Activated CD4-positive, alpha-beta memory T cell treated with anti-CD3 and anti-CD28 coated beads, Interleukin-2, amount 10 ng/mL, durations not matched to agents 7 days and 5 days (primary cell): ENCODE measurements at places on chromosomes 6 and 20. TPM values are rescaled to one million over a fixed set of nuclear protein-coding genes. Genes with fewer than 3 reads are reported as not detected.

DNA sequence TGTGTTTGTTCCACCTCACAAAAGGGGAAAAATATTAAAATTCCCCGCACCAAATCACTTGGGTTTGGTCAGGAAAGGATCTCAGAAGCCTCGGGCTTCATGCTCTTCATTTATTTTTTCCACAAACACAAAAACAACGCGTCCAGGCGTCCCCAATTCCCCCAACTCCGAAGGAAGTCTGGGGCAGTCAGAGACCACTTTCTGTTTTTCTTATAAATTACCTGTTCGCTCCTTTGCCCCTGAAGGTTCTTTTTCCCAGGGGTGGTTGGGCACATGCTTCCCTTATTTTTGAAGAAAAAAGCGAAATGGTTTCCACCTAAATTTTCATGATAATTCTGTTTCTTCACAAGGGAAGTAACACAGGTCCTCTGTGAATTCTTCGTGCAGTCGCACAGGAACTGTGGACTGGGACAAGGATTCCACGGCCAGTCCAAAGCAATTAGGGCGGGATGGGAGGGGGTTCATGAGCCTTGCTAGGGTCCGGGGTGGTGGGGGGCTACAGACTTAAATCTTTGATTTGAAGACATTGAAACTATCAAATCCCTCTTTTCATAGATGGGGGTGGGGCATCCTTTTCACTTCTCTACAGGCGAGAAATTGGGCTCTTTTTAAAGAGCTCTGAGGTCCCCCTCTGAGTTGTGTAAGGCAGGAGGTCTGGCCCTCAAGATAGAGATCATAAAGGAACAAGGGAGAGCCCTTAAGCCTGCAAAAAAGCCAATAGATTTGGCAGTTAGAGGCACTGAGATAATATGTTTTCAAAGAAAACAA, 30.5 kb upstream of the HFE start:
- H3K36me3 ChIP-seq = peaks cover 10% of the 10 kb centered on the region
- no peaks in the 10 kb centered on the region for H3K27me3 ChIP-seq

The DNAAF9 gene
- 3.5 TPM for total RNA-seq

The FNDC1 gene
- not detected for total RNA-seq

The PDE10A gene
- not detected for total RNA-seq

DNA sequence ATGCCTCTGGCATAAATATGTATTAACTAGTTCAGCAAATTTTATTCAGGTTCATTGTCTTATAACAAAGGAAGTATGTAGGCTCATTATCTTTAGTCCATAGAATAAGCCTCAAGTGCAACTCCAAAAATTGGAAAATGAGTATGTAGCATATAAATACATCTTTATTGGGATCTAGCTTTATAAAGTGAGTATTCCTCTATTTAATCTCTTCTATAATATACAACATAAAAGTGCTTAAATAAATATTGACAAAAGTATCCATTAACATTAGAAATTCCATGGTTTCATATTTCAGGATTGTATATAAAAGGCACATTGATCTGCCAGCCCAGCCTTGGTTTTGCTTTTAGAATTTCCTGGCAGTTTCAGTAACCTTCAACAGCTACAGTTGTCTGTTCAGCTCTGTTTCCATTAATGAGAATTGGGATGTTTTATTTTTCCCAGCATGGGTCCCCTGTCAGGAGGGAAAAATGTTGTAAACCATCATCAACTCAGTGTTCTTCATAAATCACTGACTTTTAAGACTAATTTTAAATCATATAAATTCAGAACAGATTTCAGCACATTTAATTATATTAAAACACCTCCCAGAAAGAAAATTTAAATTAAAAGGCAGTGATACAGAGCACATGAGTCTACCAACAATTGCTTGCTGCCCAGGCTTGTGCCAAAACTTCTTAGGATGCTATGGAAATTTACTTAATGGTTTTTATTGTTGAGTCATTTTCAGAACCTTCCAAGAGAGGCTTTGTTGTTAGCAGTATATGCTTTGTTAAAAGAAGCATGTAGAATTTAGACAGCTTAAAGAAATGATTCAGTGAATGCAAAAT, 119.7 kb downstream of the ADGRG6 start:
- H3K27ac ChIP-seq = no peak overlapping the region
- H3K4me1 ChIP-seq = no peaks in the 10 kb centered on the region
- no peak for DNase-seq
- H3K36me3 ChIP-seq = no peaks in the 10 kb centered on the region
- peaks cover 11% of the 10 kb centered on the region for H3K27me3 ChIP-seq

The SLC22A7 gene
- not detected for total RNA-seq

DNA sequence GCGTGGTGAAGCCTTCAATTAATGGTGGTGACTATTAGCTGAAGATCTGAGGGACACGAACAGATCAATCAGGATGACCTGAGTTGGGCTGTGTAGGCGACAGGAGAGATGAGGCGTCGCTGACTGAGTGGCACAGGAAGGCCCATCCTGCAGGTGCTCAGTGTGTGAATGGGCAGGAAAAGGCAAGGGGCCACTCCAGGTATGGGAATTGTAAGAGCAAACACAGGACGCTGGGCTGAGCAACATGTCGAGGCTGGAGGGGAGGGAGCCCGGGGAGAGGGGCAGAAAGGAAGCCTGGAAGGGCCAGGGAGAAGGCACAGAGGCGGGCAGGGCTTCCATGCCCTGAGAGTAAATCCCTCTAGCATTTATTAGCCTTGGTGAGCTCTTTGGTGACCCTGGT, 151.0 kb downstream of the VEGFA start:
- no peak for DNase-seq
- no peaks in the 10 kb centered on the region for H3K36me3 ChIP-seq
- no peak overlapping the region for H3K4me3 ChIP-seq
- peaks cover 20% of the 10 kb centered on the region for H3K4me1 ChIP-seq

DNA sequence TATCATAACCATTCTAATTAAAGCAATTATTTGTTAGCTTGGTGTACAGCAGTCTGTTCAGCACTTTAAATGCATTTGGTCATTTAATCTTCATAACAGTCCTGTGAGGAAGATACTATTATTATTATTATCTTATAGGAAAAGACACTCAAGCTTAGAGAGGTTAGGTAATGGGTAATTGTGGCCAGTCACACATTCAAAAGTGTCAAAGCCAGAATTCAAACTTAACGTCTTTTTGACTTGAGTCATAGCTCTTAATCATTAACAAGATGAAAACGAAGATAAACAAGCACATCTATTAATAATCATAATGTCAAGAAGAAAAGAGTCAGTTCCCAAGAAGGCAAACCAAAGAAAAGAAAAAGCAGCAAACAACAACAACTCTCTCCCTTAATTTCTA, 251.0 kb downstream of the SYNE1 start:
- no peak overlapping the region for H3K27ac ChIP-seq
- no peaks in the 10 kb centered on the region for H3K36me3 ChIP-seq
- H3K4me1 ChIP-seq = no peaks in the 10 kb centered on the region

- no peaks in the 10 kb centered on the region for H3K27me3 ChIP-seq
- no peak overlapping the region for H3K27ac ChIP-seq
- no peak for DNase-seq
- H3K36me3 ChIP-seq = peaks cover 47% of the 10 kb centered on the region
Observed at GRCh38 chr20:38523697-38524096, 51.1 kb downstream of the RALGAPB start.

DNA sequence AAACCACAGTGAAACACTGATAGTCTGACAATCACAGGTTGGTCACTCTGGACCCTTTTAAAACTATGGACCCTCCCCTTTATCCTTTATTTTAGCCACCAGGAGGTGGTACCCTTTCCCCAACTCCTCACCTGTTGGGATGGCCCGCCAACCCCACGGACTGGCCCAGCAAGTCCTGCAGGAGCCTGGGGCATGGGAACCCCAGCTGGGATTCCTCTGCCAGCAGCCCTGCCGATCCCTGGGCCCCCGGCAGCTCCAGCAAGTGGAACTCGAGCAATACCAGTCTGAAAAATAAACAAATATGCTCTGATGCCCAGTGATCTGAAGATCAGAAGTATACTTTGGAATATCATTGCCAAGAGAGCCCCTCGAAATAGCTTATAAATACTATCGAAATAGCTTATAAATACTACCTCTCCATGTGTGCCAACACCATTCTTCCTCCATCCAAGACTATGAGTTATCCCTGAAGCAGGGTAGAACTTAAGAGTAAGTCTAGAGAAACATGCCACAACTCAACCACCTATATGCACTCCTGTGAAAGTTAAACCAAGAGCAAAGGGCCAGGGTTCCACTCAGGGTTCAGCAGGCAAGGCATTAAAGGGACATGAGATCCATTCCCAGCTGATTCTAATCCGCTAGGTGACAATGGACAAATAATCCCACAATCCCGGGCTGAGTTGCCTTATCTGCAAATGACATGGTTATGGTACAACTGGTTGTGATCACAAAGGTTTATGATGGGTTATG, 6.8 kb downstream of the SNRPB start:
- H3K4me3 ChIP-seq = no peak overlapping the region
- no peak overlapping the region for H3K27ac ChIP-seq
- peaks cover 90% of the 10 kb centered on the region for H3K36me3 ChIP-seq

- H3K27ac ChIP-seq = no peak overlapping the region
- H3K4me3 ChIP-seq = no peak overlapping the region
- H3K4me1 ChIP-seq = peaks cover 12% of the 10 kb centered on the region
- DNase-seq = no peak
- no peaks in the 10 kb centered on the region for H3K27me3 ChIP-seq
Observed at GRCh38 chr6:11974089-11974488, 38.0 kb upstream of the HIVEP1 start.

DNA sequence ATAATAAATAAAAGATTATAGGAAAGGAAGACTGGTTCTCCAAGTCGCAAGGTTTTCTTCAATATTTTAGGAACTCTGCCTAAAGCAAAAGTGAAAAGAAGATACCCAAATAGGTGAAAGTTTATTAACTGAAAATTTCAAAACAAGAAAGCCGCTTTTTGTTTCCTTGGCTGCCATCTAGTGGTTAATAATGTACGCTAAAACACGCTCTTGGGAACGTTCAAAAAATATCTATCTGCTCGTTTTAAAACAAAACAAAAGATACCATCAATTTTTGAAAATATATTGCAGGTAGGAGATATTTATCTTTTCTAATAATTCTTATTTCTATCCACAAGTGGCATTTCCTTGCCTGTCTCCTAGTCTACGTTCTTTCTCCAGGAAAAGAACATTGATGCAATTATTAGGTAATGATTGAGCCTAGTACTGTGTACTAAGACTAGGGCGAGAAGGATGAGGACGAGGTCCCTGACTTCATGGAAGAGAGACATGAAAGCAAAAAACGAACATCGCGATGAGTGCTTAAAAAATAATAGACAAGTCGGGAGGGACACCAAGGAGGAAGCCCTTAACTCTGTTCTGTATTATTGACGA, 97.2 kb downstream of the SPTLC3 start:
- no peak overlapping the region for H3K27ac ChIP-seq
- no peak overlapping the region for H3K4me3 ChIP-seq
- peaks cover 3% of the 10 kb centered on the region for H3K27me3 ChIP-seq
- no peaks in the 10 kb centered on the region for H3K4me1 ChIP-seq

DNA sequence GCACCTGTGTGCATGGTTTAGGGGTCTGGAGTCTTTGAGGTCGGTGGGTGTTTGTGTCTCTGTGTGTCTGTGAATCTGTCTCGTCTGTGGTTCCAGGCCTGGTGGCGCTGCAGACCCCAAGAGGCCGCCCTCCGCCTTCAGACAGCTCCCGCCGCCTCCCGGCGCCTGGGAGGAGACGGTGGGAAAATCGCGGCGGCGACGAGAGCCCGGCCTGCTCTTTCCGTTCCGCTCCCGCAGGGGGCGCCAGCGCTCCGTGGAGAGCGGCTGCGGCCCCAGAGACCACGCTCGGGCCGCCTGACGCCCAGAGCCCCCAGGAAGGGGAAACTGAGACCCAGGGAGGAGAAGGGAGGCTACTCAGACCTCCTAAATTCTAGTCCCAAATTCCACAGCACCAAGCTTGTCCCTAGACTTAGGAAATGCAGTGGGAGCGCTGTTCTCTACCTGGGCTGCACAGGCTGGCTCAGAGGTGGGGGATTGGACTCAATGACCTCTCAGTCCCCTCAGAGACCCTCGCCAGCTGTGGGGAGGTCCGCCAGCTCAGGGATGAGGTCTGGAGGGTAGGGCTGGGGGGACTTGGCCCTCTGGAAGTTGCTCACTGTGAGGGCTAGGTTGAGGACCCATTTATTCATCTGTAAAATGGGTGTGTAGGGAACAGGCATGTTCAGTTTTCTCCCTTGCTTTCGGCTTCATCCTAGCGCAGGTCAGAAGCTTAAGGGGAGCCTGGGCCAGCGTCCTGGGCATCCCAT, 36.9 kb upstream of the BLCAP start:
- H3K27me3 ChIP-seq = peaks cover 37% of the 10 kb centered on the region
- H3K36me3 ChIP-seq = no peaks in the 10 kb centered on the region
- no peak overlapping the region for H3K27ac ChIP-seq
- H3K4me1 ChIP-seq = no peaks in the 10 kb centered on the region
- DNase-seq = peak; percentile 44

- no peaks in the 10 kb centered on the region for H3K36me3 ChIP-seq
- H3K4me1 ChIP-seq = no peaks in the 10 kb centered on the region
- no peak overlapping the region for H3K4me3 ChIP-seq
- no peak overlapping the region for H3K27ac ChIP-seq
Observed at GRCh38 chr6:3282476-3283236, 23.9 kb downstream of the PSMG4 start.

GRCh38 chr6:51386347-51386836, 567.7 kb downstream of the TFAP2B start:
- no peaks in the 10 kb centered on the region for H3K4me1 ChIP-seq
- DNase-seq = no peak
- H3K27me3 ChIP-seq = no peaks in the 10 kb centered on the region
- no peaks in the 10 kb centered on the region for H3K36me3 ChIP-seq
- no peak overlapping the region for H3K27ac ChIP-seq

- H3K27ac ChIP-seq = no peak overlapping the region
- H3K4me1 ChIP-seq = peaks cover 12% of the 10 kb centered on the region
- DNase-seq = no peak
- H3K27me3 ChIP-seq = peaks cover 23% of the 10 kb centered on the region
- H3K36me3 ChIP-seq = no peaks in the 10 kb centered on the region
Observed at GRCh38 chr6:35190306-35190705, 23.4 kb upstream of the SCUBE3 start.

- no peaks in the 10 kb centered on the region for H3K4me1 ChIP-seq
- no peak overlapping the region for H3K4me3 ChIP-seq
- DNase-seq = no peak
- peaks cover 2% of the 10 kb centered on the region for H3K27me3 ChIP-seq
- no peaks in the 10 kb centered on the region for H3K36me3 ChIP-seq
- H3K27ac ChIP-seq = no peak overlapping the region
Observed at GRCh38 chr20:63772781-63773518, 33.4 kb downstream of the SLC2A4RG start.

DNA sequence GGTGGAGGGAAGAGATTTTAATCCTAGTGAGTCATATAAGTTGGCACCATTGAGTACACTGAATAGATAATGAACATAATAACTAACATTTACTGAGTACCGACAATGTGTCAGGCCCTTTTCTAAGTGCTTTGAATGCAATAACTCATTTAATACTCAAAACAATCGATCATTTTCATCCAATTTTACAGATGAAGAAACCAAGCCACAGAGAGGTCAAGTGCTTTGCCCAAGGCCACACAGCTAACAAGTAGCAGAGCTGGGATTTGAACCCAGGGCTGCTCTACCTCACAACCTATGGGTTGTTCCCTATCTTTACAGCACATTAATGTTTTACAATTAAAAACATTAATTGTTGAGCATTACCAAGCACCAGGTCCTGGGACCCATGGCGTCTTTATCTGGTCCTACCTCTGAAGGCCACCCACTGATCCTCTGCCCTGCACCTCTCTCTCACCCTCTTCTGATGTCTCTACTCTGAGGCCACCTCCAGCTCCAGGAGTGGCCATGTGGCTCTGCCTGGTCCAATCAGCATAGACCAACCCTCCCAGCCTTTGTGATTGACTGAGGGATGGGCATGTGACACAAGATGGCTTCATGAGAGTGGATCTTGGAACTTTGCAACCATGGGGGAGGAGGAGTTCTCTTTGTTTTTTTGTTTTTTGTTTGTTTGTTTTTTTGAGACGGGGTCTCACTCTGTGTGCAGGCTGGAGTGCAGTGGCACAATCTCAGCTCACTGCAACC, 83.9 kb downstream of the KCNB1 start:
- no peak for DNase-seq
- no peak overlapping the region for H3K27ac ChIP-seq
- no peaks in the 10 kb centered on the region for H3K36me3 ChIP-seq
- H3K4me3 ChIP-seq = no peak overlapping the region

The TP53TG5 gene
- total RNA-seq = not detected

The ZBTB46 gene
- total RNA-seq = 0.53 TPM
